ENCODE measurements at places on chromosomes 6 and 20.

- DNase-seq, result peak; percentile 41
Measured at GRCh38 chr6:33088931-33089620, 13.3 kb downstream of the HLA-DPB1 start.

DNA sequence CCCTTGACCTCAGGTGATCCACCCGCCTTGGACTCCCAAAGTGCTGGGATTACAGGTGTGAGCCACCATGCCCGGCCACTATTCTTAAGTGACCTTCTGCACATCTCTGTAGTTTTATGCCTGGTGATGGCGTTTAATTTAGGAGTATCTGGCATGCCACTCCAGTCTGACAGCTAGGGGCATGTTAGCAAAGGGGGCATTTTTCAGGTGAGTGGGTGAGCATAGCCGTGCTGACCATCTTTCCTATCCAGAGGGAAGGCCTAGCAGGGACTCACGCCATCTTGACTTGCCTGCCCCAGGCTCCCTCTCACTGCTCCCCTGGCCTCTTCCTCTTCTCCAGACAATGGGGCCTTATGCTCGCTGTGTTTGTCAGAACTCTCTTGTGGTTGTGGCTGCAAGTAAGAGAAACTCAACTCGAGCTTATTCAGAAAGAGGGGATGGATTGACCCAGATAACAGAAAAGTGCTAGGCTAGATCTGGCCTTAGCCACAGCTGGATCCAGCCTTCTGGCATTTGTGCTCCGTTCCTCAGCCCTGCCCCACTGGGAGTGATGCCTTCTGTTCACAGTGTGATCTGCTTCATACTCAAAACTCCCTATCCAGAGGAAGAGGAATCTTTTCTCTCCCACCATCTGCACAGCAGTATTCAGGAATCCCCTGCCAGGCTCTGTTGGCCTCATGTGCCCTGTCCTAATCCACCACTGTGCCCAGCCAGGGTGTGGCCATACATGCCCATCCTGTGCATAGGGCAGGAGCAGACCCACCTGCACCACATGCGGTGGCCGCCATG is 174.5 kb upstream of the AKAP12 start:
- no peak for DNase-seq

GRCh38 chr6:34304164-34304563 is 55.4 kb upstream of the SMIM29 start:
- DNase-seq, result no peak

- no peak for DNase-seq
Measured at GRCh38 chr6:83854001-83854501, 891 bp downstream of the RIPPLY2 start.

- no peak for DNase-seq
Measured at GRCh38 chr6:39266782-39267355, 37.6 kb upstream of the KCNK5 start.

DNA sequence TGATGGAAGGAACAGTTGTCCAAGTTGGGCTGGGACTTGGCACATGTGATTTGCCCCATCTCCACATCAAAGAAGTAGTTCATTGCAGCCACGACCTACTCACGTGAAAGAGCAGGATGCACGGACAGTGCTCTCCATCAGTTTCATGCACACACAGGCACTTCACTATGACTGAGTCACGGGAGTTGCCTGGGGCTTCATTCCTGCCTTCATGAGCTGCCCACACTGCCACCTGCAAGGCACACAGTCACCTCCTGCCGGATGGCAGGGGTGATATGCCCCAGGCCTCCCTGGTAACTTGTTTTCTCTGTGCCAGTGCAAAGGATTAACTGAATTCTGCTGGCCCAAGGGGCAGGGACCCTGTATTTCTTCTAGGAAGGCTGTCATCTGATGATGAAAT is 22.8 kb downstream of the CST5 start:
- no peak for DNase-seq

- peak; percentile 88 for DNase-seq
Measured at GRCh38 chr6:107192830-107193229, 77.5 kb upstream of the BEND3 start.

DNA sequence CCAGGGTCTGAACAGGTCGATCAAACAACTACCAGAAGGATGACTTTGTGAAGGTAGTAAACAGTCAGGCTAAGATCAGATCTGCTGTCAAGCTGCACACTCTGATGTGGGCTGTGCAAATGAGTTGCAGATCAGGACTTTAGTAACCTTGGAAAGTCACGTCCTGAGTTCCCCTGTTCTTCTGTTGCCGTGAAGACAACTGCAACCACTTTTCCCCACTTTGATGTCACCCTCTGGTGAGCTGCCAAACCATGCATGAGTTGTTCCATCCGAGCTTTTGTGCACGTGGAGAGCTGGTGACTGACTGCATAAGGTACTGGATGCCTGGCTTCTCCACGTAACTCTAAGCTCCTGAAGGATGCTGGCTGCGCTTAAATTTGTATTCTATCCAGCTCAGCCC is 111.0 kb downstream of the CD83 start:
- no peak for DNase-seq

DNA sequence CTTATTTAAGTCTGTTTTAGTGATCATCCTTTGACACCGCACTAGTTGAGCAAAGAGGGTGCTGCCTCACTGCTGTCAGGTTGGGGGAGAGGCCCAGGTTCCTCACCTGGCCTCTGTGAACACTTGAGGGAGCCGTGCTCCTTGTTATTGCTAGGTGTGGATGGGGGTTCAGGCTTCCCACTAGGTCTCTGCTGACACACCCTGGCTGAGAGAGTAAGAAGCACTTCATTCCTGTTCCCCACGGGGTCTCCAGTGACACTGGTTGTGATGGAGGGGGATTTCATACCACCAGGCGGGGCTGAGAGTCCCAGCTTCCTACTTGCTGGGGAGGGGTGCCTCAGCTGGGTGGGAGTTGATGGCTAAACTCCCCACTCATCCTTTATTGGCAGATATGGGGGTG is 11.1 kb upstream of the NOTCH4 start:
- no peak for DNase-seq

DNA sequence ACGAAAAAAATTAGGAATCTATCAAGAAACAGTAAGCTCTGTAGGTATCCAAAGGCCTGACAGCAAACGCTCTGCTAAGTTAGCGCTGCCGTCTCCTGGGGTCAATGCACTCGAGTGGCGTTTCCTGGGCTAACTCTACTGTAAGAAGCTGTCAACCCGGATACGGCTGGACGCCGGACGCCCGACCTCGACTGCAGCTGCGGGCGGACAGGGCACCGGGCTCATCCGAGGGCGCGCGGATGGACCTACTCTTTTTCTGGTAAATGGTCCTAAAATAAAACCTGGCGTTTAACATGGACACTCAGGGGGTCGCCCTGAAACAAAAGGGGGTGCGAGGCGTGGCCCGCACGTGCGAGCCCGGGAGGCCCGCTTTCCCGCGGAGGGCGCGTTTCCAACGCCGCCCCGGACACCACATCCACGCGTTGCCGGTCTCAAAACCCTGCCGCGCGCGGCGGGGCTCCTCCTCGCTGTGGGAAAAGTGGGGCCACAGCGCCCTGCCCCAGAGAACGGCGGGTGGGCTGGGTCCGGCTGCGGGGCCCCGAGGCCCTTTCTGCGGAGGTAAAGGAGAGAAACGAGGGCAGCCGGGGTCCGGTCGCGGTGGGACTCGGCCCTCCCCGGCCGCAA is 537 bp downstream of the TCP1 start:
- DNase-seq, result no peak

GRCh38 chr20:13331536-13331935 is 110.5 kb downstream of the ISM1 start:
- no peak for DNase-seq

DNA sequence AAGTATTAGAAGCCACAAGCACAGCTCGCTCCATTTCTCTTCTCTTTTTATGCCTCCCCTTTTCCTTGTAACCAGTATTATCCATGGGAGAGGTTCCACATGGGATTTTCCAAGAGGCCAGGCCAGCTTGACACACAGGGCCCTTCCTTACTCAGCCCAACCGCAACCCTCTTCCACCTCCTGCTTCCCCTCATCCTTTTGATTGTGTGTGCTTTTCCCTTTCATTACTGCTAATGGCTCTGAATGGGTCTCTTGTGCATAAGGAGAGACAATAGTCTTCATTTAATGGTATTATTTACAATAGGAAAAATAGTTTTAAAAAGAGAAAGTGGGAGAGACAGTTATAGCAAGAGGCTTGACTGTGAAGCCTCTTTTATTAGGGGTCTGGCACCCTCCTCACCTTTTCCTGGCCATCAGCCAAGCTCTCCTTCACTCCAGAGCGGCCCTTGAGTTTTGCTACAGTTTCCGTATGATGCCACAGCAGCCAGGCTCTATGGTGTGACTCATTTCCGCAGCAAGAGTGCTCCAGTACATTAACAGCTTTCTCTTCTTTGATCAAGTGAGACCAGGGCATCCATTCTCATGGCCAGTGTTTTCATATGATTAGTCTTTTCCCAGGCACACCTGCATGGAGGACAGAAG is 579.5 kb downstream of the TFAP2B start:
- peak; percentile 97 for DNase-seq

DNA sequence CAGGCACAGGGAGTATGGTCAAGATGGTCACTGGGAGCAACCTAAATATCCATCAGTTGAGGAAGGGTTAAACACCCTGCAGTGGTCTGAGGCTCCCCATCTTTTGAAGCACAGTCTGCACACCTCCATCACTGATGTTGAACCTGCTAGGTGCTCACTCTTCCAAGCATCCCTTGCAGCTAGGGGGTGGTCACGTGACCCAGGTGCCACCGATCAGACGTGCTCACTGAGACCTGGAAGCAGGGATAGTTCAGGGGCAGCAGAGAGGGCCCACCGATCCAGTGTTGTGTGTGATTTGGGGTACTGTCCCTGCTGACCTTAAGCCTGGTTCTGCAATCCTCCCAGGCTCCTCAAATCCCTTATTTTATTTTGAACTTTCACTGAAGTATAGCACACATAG is 134.6 kb downstream of the CEBPB start:
- no peak for DNase-seq

DNA sequence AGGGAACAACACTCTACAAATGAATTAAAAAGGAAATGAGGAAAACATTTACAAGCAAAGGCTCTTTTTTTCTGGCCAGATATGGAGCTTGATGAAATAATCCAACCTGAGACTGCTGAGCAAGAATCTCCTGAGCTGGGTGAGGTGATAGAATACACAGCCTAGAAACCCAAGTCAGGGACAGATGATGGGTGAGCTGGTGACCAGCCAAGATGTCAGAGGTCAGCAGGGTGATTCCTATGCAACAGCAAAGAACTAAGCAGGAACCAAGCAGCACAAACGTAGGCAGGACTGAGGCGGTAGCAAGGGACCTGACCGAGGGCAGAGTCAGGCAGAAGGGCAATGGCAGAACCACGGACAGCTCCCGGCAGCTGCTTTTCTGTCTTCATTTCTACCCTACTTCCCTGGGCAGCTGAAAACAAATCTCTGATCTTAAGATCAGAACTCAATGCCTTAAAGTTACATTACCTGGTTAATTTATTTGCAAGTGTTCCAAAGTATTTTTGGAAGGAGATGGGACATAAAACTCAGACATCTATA is 75.1 kb downstream of the CDC40 start:
- no peak for DNase-seq

- DNase-seq, result no peak
Measured at GRCh38 chr6:110095935-110096334, 83.5 kb downstream of the WASF1 start.

DNA sequence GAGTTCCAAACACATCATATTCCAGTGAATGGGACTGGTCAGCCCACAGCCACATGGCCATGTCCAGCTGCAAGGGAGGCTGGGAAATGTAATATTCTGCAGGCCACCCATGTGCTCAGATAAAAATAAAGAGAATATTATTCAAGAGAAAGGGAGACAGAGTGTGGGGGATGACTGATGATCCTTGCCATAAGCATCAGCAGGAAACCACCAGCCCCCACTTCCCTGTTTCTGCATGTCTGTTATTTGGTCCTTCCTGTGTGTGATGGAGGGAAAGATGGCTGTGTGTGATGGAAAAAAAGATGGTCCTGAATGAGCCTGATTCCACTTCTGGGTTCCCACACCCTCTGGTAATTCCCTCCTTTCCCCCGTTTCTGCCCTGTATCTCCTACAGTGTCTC is 13.1 kb upstream of the RSPO4 start:
- no peak for DNase-seq

DNA sequence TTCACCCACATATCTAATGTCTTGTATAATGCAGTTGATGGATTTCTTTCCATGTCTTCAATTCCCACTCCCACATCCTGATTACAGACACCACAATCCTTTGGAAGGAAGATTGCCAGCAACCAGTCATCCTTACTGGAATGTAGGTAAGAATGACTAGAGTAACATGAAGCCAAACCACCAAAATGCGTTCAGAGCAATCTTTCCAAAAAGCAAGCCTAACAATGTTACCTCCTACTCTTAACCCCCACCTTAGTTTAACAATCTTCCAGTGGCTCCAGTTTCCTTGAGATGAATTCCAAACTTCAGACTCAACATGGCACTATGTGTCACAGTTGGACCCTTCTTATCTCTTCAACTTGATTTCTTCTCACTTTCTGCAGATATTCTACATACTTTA is 685.6 kb downstream of the DOK5 start:
- no peak for DNase-seq

DNA sequence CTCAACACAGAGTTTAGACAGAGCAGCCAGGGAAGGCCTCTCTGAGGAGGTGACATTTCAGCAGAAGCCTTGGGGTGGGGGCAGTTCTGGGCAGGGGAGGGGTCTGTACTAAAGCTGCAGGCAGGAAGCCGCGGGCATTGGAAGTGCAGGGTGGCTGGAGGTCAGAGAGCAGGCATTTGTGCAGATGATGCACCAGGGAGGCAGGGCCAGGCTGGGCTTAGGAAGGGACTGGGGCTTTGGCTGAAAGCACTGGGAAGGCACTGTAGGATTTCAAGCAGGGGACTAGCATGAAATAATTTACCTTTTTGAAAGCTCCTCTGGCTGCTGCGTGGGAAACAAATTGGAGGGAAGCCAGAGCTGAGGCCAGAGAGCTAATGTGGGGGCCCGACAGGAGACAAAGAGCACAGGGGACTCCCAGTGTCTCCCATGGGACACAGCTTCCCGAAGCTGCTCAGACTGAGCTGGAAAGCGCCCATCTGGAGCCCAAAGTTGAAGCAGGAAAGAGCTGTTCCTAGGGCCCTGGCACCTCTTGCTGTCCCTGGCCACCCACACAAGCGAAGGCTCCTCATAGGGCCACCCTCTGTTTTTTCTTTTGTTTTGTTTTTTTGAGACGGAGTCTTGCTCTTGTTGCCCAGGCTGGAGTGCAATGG is 19.3 kb downstream of the ADA start:
- no peak for DNase-seq

GRCh38 chr20:32672394-32672981 is 1.3 kb downstream of the C20orf203 start:
- DNase-seq, result no peak

DNA sequence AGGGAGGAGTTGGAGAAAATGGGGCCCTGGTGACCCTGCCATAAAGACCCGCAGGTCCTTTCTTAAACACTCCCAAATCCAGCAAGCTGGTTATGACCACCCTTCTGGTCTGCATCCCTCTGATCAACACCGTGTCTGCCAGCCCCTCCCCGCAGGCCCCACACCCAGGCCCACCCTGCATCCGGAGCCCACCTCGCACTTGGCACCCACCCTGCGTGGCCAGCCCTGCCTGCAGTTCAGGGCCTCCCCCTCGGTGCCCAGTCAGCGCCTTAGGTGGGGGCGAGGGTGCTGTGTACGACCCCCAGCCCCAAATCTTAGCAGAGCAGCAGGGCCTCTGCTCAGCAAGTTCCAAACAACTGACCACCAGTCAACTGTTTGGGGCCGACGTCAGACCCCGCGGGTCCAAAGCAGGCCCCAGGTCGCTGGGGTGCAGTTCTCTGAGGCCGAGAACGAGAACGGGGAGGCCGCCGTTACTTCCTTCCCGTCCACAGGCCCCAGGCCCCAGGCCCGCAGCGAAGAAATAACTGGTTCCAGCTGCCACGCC is 1.2 kb downstream of the ACSS1 start:
- DNase-seq, result no peak
